Mesenteric fat pad (tissue), 1 donor: ENCODE measurements at places on chromosomes 7 and 10. TPM values are rescaled to one million over a fixed set of nuclear protein-coding genes. Genes with fewer than 3 reads are reported as not detected.

NPY4R gene
- not detected for total RNA-seq

PNLIP gene
- 1.5 TPM for total RNA-seq

TSPAN12 gene
- total RNA-seq, result 7.2 TPM

ASB4 gene
- 0.29 TPM for total RNA-seq

DGKI gene
- 10.1 TPM for total RNA-seq

TDRD1 gene
- 0.16 TPM for total RNA-seq

CH25H gene
- total RNA-seq, result 4.8 TPM

GDF2 gene
- not detected for total RNA-seq

DUSP5 gene
- total RNA-seq, result 32.4 TPM

FAM241B gene
- 2.6 TPM for total RNA-seq

CNPY1 gene
- total RNA-seq, result not detected

VWA2 gene
- 0.19 TPM for total RNA-seq

TLX1 gene
- not detected for total RNA-seq

PNLIPRP1 gene
- 0.90 TPM for total RNA-seq

C7orf57 gene
- total RNA-seq, result not detected

VAX1 gene
- total RNA-seq, result not detected

ASB10 gene
- not detected for total RNA-seq

NKX1-2 gene
- total RNA-seq, result not detected

TRA2A gene
- 55.6 TPM for total RNA-seq

DYNC1I1 gene
- total RNA-seq, result 4.3 TPM

VDAC2 gene
- total RNA-seq, result 164 TPM

CRTAC1 gene
- 1.3 TPM for total RNA-seq

ZKSCAN5 gene
- total RNA-seq, result 5.7 TPM

SND1 gene
- total RNA-seq, result 193 TPM

HPSE2 gene
- total RNA-seq, result 1.9 TPM

OPALIN gene
- not detected for total RNA-seq

SH2B2 gene
- total RNA-seq, result 8.9 TPM

NPS gene
- total RNA-seq, result not detected

TSPAN13 gene
- 49.9 TPM for total RNA-seq

EGR2 gene
- total RNA-seq, result 21.1 TPM

NPFFR1 gene
- total RNA-seq, result not detected
